Right lobe of liver (tissue), 6 donors: ENCODE measurements at places on chromosomes 4 and X. TPM values are rescaled to one million over a fixed set of nuclear protein-coding genes. Genes with fewer than 3 reads are reported as not detected.

The TCEAL6 gene
- not detected for total RNA-seq

The HERC5 gene
- 5.8 TPM for total RNA-seq

The DDX53 gene
- total RNA-seq: not detected

The GUCY1A1 gene
- total RNA-seq: 7.7 TPM

- H3K27ac ChIP-seq: no peak overlapping the region
- no peaks in the 10 kb centered on the region for H3K36me3 ChIP-seq
- no peaks in the 10 kb centered on the region for H3K27me3 ChIP-seq
- no peak overlapping the region for H3K4me3 ChIP-seq
- H3K4me1 ChIP-seq: peaks cover 11% of the 10 kb centered on the region
Measured at GRCh38 chr4:140042634-140043033, 111.3 kb downstream of the MAML3 start.

DNA sequence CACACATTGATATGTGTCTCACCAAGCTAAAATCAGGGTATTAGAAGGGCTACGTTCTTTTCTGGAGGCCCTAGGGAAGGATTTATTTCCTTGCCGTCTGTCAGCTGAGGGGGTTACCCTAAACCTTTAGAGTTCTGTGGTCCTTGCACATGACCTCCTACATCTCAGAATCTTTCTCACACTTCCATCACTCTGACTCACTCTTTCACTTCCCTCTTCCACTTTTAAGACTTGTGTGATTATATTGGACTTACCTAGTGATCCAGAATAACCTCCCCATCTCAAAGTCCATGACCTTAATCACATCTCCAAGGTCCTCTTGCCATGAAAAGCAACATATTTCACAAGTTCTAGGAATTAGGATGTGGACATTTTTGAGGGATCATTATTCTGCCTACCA, 53.6 kb upstream of the FUNDC1 start:
- DNase-seq: no peak
- no peaks in the 10 kb centered on the region for H3K36me3 ChIP-seq
- no peak overlapping the region for H3K4me3 ChIP-seq
- H3K27me3 ChIP-seq: no peaks in the 10 kb centered on the region

DNA sequence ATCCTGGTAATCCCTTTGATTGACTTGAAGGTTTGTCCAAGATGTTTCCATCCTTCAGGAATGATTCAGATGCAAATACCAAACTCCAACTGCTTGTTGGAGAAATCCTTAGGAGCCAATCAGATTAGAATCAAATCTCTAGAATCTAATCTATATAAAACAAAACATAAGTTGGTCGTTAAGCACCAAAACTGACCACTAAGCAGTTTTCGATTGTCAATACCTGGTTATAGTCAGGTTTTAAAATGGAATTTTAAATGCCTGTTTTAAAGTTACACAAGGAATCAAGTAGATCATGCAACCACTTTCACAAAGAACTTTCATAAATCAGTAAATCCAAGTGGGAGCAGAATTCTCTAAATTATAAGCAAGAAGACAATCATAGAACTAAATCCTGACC, 236.1 kb downstream of the PARM1 start:
- no peak overlapping the region for H3K4me3 ChIP-seq
- no peaks in the 10 kb centered on the region for H3K4me1 ChIP-seq
- H3K27ac ChIP-seq: no peak overlapping the region
- H3K36me3 ChIP-seq: no peaks in the 10 kb centered on the region

- DNase-seq: no peak
- H3K4me3 ChIP-seq: no peak overlapping the region
- H3K4me1 ChIP-seq: no peaks in the 10 kb centered on the region
- no peak overlapping the region for H3K27ac ChIP-seq
- no peaks in the 10 kb centered on the region for H3K27me3 ChIP-seq
Measured at GRCh38 chr4:165799384-165799815, 73.6 kb upstream of the TLL1 start.

GRCh38 chr4:99104153-99104552, 15.6 kb upstream of the ADH5 start:
- no peak for DNase-seq
- H3K36me3 ChIP-seq: no peaks in the 10 kb centered on the region
- H3K27ac ChIP-seq: no peak overlapping the region
- no peak overlapping the region for H3K4me3 ChIP-seq
- H3K27me3 ChIP-seq: no peaks in the 10 kb centered on the region

- H3K27me3 ChIP-seq: no peaks in the 10 kb centered on the region
- DNase-seq: no peak
- H3K4me3 ChIP-seq: no peak overlapping the region
- H3K4me1 ChIP-seq: no peaks in the 10 kb centered on the region
- H3K27ac ChIP-seq: no peak overlapping the region
- no peaks in the 10 kb centered on the region for H3K36me3 ChIP-seq
Measured at GRCh38 chr4:89658701-89659024, 178.3 kb downstream of the SNCA start.

GRCh38 chrX:79570524-79571240, 203.5 kb upstream of the ITM2A start:
- no peaks in the 10 kb centered on the region for H3K4me1 ChIP-seq
- H3K27ac ChIP-seq: no peak overlapping the region
- no peaks in the 10 kb centered on the region for H3K27me3 ChIP-seq
- no peak overlapping the region for H3K4me3 ChIP-seq
